ENCODE measurements at places on chromosomes 5 and 9.

- no peak for DNase-seq
These were observed 366.2 kb downstream of the ACTL7B start for GRCh38 chr9:108489567-108489966.

DNA sequence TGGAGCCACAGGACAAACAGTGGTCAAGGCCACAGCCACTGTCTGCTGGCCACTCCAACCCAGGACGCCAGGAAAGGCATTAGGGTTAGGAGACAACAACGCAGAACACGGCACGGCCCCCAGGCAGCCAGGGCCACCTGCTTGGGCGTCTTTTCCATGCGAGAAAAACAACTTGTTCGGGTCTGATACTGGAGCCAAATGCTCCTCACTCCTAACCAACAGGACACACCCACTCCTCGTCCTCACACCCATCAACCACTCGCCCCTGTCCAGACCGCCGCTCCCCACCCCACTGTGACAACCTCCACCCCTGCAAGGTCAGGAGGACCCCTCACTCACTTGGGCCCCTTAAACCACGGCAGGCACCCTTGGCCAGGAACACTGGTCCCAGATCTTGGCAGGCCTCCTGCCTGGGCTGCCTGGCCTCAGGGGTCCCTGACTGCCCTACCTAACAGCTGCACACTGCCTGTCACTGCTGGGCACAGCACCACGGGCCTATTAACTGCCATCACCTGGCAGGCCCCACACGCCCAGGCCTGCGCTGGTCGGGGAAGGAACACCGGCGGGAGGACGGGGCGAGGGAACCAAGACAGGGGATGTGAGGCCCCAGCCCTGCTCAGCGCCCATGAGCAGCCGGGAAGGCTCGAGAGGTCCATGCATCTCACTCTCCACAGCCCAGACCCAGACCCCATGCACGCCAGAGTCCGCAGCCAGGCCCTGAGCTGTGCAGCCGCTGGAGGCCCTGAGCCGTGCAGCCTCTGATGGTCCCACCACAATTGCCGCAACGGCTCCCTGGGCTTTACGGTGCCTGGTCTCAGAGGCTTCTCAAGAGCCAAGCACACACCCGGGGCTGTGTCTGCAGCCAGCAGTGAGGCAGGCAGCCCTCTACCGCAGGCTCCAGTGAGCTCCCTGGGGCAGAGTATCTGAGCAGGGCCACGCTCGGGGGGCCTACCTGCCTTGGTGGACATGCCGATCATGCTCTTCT lies 13.8 kb downstream of the CLPTM1L start:
- no peak for DNase-seq

GRCh38 chr9:93346231-93347112 lies 105.0 kb upstream of the FAM120A start:
- peak; percentile 46 for DNase-seq

DNA sequence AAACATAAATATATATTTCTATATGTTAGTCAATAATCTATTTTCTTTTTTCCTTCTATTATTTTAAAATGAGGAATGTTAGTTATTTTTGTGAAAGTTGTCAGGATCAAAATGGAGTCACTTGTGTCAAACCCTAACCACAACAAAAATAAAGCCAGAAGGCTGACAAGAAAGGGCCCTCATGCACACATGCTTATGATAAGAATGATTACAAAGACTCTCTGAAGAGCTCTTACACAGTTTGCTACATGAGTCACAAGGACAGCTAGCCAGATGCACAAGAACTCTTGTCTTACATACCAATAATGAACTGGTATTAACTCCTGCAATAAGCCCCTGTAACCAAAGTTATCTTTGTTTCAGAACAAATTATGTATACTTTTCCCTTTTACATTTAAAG lies 64.7 kb downstream of the GGTA1 start:
- DNase-seq: no peak

- DNase-seq: no peak
These were observed 4.8 kb downstream of the THG1L start for GRCh38 chr5:157735991-157736390.

DNA sequence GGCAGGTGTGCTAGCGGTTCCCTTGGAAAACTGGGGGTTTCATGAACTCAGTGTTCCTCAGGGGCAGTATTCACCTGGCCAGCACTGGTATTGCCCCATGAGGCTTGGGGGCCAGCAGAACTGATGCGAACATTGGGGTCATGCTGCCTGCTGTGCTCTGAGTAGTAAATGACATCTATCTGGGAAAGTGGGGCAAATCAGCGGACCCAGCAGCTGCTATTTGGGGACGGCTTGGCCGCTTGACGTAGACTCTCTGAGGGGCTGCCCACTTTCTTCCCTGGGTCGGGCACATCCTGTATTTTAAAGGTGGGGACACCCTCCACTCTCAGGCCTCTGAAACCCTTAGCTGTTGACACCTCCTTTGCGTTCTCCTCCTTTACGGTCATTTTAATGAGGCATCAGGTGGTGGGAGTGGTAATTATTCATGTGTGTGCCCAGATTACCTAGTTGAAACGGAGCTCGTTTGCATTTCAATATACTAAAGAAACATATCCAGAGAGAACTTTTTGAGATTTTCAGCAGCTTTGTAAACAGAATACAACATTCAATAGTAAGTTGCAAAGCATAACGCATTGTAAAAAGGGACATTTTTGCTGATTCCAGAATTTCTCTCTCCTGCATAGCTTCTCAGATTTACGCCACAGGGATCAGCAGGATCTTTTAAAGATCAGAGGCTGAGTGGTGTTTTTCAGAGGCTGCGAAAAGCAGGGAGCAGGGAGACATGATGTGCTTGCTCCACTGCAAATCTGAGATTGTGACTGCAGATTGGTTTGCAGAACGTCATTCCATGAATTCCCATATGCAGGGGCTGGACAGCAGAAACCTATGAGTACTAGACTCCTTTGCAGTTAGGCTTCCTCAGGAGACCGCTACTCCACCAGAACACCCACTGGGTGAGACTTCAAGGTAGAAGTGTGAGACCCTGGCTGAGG lies 56.8 kb upstream of the ZFR start:
- DNase-seq: no peak

- no peak for DNase-seq
These were observed 20.6 kb downstream of the UGCG start for GRCh38 chr9:111917201-111917600.

- DNase-seq: peak; percentile 62
These were observed 14.1 kb downstream of the TRIM7 start for GRCh38 chr5:181190711-181191525.

DNA sequence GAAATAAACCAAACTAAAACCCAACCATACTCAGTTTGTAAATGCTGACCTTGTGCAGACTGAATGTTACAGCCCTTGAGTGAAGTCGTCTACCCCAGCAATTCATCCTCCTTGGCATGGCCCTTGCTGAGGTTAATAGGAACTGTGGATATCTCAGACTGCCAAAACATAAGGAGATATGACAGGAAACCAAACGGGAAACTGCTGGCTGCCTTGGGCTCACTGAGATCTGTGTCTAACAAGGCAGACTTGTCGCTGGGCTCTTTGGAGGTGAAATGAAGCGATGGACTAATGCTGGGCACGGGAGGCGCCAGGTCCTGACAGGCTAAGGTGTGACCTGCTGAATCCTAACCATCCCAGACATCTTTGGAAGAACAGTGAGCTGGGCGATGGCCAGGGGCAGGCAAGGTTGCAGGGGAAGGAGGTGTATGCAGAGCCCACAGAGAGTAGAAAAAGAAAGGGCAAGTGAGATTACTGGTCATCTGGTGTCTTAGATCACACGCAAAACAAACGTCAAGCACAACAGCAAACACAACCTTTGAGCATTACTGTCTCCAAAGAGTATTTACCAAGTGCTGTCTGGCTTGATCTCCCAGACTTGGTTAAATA lies 44.6 kb upstream of the ALDH1A1 start:
- DNase-seq: no peak

- DNase-seq: no peak
These were observed 158.9 kb upstream of the FREM1 start for GRCh38 chr9:15069106-15069505.

GRCh38 chr5:143428155-143428554 lies 24.7 kb upstream of the NR3C1 start:
- no peak for DNase-seq

DNA sequence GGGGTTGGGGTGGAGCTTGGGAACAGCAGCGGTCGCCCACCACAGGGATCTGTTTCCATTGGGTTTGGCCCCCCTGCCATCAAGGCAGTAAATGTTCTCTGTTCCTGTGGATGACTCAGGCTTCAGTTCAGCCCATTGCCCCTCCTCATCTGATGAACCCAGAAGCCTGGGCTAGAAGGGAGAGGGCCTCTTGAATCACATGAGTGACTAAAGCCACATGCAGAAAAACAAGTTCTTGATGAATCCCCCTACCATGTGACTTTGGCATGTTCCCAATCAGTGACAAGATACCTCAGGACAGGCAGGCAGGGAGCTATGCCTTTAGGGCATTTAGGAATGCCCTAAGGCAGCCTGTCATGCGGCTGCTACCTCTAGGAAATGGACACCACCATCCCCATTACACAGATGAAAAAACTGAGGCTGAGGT lies 2.5 kb downstream of the SH3PXD2B start:
- DNase-seq: no peak

- no peak for DNase-seq
These were observed 73.6 kb downstream of the DOCK2 start for GRCh38 chr5:169710675-169711074.

DNA sequence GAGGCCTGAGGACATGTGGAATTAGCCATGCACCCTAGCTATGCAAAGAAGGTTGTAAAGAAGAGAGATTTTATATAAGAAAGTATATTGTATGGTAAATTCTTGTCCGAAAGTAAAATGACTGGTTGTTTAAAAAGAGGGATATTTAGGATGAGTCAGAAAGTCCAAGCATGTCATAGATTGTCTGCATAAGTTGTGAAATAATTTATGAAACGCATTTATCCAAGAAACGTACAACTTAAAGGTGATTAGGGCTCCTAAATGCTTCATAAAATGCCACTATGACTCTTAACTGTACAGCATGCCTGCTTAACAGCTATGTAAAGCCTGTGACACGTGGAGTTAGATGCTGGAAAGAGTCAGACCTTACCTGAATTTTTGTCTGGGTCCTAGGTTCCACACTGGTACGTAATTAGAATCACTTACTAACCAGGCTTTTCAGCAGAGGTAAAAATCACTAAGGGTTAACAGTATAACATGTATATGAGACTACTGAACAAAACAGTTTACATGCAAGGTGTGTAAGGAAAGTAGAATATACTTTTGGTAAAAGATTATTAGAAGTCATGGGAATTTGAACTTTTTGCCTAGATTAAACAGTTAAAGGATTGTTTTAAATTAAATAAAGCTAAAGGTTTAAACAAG lies 37.0 kb upstream of the ARL15 start:
- no peak for DNase-seq

DNA sequence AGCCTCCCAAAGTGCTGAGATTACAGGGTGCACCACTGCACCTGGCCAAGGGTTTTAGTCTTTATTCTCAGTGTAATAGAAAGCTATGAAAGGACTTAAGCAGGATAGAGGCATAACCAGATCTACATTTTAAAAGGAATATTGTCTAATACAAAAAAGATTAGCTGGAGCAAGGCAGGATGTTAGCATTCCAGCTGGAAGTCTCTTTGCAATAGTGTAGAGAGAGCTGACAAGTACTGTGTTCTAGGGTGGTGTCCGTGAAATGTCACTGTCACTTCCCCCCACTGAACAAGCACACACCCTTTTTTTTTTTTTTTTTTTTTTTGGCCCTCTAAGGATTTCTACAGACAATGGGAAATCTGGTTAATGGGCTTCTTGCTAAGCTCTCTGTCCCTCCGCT lies 24.2 kb upstream of the DEPDC1B start:
- no peak for DNase-seq

DNA sequence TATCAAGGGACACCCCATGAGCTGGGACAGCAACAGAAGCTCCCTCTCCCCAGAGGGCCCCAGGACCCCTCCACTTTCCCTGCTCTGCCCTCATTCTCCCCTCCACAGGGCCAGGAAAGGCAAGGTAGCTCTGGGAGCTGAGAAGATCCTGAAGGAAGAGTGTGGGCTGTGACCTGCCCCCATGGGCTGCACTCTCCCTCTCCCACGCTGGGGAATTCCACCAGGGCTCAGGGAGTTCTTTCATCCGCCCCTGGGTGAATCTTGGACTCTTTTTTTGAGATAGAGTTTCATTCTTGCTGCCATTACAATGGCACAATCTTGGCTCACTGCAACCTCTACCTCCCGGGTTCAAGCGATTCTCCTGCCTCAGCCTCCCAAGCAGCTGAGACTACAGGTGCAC lies 73.8 kb downstream of the C9orf50 start:
- no peak for DNase-seq

DNA sequence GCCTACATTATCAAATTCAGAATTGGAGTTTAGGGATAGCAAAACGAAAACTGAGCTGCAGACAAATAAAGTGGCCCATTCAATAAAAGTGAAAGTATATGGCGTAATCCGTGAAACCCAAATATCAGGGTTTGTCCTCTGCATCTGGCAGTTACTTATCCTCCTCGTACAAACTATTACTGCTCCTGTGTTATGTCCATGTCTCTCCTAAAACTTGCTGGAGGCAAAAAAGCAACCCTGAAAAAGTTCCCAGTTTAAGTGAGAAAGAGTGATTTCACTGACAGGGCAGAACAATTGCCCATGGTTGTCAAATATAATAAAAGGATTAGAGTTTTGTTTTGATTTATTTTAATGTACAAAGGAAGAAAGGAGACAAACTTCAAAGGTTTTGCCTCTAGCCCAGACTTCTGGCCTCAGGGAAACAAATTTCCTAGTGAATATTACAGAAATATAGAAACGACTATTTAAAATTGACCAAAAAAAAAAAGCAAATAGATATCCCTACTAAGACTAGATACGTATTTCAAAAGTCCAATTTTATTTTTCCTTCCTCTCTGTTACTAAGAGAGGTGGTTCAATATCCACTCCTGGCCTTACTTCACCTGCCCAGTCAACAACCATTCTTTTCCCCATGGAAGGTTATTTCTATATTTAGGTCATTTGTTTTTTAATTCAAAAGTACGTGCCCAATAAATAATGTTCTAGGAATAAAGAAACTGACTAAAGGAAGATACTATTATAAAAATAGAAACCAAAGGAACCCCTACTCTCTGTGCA lies 50.0 kb downstream of the NFIB start:
- no peak for DNase-seq

DNA sequence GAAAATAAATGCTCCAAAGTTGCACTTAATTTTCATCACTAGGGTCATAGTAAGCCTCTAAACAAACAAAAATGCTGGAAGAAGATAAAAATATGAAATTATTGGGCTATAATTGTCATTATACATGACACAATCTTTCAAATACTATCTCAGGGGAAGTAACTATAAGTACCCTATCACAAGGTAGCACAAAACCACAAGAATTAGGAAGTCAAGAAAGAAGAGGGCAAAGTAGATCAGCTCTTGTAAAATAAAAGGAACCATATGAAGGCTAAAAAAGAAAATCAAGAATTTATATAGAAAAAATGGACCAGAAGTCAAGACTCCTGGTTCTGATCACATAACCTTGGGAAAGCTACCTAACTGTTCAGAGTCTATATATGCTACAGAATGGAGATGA lies 48.1 kb downstream of the DIAPH1 start:
- DNase-seq: no peak
